ENCODE measurements at places on chromosomes 7 and 10.

GRCh38 chr7:139720186-139720585, 57.6 kb downstream of the HIPK2 start:
- no peak for ATAC-seq

DNA sequence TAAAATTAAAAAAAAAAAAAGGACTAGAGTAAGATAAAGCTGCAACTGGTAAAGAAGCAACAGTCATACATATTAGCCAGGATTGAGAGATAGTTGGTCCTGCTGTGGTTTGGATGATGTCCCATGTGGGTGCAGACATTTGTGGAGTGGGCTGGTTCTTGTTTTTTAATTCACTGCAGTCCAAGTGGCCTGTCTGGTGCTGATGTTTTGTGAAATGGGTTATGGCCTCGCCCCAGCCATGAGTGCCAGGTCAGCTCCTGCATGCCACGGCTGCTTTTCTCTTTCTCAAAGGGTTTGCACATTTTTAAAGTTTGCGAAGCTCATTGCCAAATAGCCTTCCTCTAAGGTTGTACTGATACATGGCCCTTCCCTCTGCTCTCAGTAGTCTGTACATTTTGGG, 14.1 kb upstream of the BTBD16 start:
- ATAC-seq = no peak

DNA sequence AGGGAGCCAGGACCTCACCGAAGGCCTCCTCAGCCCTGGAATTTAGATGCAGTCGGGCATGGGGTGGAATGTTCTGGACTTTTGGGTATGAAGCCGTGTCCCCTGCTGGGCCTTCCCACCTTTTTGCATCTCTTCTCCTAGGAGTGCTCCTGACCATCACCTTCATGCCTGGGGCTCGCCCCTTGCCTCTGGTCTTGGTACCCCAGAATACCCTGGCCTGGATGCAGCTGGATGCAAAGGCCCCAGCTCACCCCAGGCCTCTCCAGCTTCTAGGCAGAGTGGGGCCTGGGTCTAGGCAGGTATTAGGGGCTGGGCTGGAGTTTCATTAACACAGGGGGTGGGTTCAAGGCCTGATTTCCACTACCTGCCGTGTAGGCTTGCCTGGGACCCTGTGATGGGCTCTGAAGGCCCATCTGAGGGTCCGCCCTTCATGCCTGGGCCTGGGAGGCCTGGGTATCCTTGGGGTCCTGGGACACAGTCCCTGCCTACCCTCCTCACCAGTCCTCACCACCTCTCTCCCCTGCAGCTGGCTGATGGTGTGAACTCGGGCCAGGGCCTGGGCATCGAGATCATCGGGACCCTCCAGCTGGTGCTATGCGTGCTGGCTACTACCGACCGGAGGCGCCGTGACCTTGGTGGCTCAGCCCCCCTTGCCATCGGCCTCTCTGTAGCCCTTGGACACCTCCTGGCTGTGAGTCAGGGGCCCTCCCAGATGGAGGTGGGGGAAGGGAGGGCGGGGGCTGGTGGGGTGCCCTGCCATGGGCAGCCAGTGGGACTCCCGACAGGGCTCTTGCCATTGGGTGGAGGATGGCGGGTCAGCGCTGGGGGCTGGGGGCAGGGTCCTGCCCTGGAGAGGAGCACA, 10.1 kb downstream of the AQP1 start:
- ATAC-seq = no peak

GRCh38 chr7:150855476-150856302, 3.4 kb downstream of the AOC1 start:
- no peak for ATAC-seq

GRCh38 chr10:33805831-33806230, 471.4 kb upstream of the NRP1 start:
- no peak for ATAC-seq

All from activated CD4-positive, CD25-positive, alpha-beta regulatory T cell treated with anti-CD3 and anti-CD28 coated beads, Interleukin-2, amount 50 U/mL, for 24 hours (primary cell).